NT2/D1 (cell line): ENCODE measurements at places on chromosomes 6 and 20.

- DNase-seq = no peak
Measured at GRCh38 chr6:119848696-119849095, 499.1 kb upstream of the MAN1A1 start.

DNA sequence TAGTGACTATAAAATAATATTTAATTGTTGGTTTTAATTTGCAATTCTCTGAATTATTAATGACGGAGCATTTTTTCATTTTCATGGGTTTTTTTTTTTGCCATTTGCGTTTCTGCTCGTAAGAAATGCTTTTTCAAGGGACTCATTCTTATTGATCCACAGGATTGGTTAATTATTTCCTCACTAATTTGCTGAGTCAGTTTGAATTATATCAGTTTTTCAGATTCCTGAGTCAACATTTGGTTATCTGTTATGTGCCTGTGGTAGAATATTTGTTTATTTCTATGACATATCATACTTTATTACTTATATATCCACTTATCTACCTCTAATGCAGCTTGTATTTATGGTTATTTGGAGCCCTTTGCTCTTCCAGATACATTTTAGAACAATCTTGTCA lies 257.0 kb upstream of the BTBD3 start:
- DNase-seq = no peak

GRCh38 chr6:148803979-148804378 lies 57.1 kb downstream of the UST start:
- DNase-seq = no peak

GRCh38 chr20:25461786-25462545 lies 54.5 kb downstream of the GINS1 start:
- no peak for DNase-seq
